AG20443 (cell line): ENCODE measurements at places on chromosomes 3 and 15.

DNA sequence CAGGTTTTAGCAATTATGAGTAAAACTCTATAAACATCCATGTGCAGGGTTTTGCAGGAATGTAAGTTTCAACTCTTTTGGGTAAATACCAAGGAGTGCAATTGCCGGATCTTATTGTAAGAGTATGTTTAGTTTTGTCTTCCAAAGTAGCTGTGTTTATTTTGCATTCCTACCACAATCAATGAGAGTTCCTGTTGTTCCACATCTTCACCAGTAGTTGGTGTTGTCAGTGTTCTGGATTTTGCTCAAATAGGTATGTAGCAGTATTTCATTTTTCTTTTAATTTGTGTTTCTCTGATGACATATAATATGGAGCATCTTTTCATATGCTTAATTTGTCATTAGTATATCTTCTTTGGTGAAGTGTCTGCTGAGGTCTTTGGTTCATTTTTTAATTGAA lies 185.1 kb upstream of the GALNT15 start:
- no peak for DNase-seq

GRCh38 chr3:84893211-84893610 lies 65.6 kb upstream of the CADM2 start:
- no peak for DNase-seq

GRCh38 chr3:163347944-163348343 lies 1730.4 kb downstream of the SI start:
- DNase-seq = no peak

GRCh38 chr15:66982816-66983215 lies 82.6 kb upstream of the SMAD3 start:
- no peak for DNase-seq
